ENCODE measurements at places on chromosomes 2 and 18.

GRCh38 chr2:214560618-214561190, 149.8 kb downstream of the VWC2L start:
- no peaks in the 10 kb centered on the region for H3K27me3 ChIP-seq
- H3K4me1 ChIP-seq = no peaks in the 10 kb centered on the region
- no peaks in the 10 kb centered on the region for H3K36me3 ChIP-seq
- no peak overlapping the region for H3K27ac ChIP-seq
- no peak overlapping the region for H3K4me3 ChIP-seq

- no peak for DNase-seq
- no peaks in the 10 kb centered on the region for H3K36me3 ChIP-seq
- H3K4me3 ChIP-seq = no peak overlapping the region
- H3K27ac ChIP-seq = no peak overlapping the region
- H3K4me1 ChIP-seq = no peaks in the 10 kb centered on the region
- no peaks in the 10 kb centered on the region for H3K27me3 ChIP-seq
Observed at GRCh38 chr2:40611196-40611595, 159.3 kb upstream of the SLC8A1 start.

- DNase-seq = no peak
- no peak overlapping the region for H3K4me3 ChIP-seq
- H3K27me3 ChIP-seq = peaks cover 11% of the 10 kb centered on the region
Observed at GRCh38 chr2:238169048-238169707, 10.4 kb downstream of the ERFE start.

- no peak for DNase-seq
- no peak overlapping the region for H3K4me3 ChIP-seq
- H3K4me1 ChIP-seq = peaks cover 3% of the 10 kb centered on the region
- peaks cover 19% of the 10 kb centered on the region for H3K27me3 ChIP-seq
Observed at GRCh38 chr2:206245265-206245672, 29.2 kb upstream of the ZDBF2 start.

- peaks cover 2% of the 10 kb centered on the region for H3K4me1 ChIP-seq
- H3K4me3 ChIP-seq = no peak overlapping the region
- H3K27ac ChIP-seq = no peak overlapping the region
- H3K36me3 ChIP-seq = no peaks in the 10 kb centered on the region
- no peak for DNase-seq
Observed at GRCh38 chr2:109058191-109058632, 69.2 kb upstream of the EDAR start.

DNA sequence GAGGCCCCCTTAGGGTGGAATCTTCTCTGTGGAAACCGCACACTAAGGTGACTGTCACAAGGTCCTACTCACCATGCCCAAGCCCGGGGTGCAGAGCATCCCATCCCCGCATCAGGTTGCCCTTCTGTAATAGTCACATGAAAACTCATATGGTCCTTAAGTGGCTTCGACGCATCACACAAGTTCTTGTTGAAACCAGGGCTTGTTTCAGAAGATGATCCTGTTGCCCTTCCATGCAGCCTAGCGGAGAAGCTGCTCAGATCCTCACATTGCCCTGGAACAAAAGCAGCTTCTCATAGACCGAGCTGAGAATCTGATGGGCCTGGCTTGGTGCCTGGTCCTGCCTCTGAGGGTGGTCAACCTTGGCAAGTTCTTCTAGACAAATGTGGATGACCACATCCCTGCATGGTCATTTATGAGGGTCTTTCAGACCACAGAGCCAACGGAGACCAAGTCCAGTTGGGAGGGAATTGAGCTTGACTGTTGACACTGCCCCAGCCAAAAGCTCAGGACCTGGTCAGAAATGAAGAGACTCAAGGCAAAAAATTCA, 54.1 kb downstream of the PDCL3 start:
- no peak overlapping the region for H3K27ac ChIP-seq
- H3K4me1 ChIP-seq = peaks cover 3% of the 10 kb centered on the region
- H3K4me3 ChIP-seq = no peak overlapping the region
- H3K36me3 ChIP-seq = peaks cover 3% of the 10 kb centered on the region

GRCh38 chr18:55073116-55073515, 113.9 kb upstream of the CCDC68 start:
- H3K4me1 ChIP-seq = no peaks in the 10 kb centered on the region
- no peaks in the 10 kb centered on the region for H3K27me3 ChIP-seq
- H3K4me3 ChIP-seq = no peak overlapping the region
- H3K36me3 ChIP-seq = no peaks in the 10 kb centered on the region

DNA sequence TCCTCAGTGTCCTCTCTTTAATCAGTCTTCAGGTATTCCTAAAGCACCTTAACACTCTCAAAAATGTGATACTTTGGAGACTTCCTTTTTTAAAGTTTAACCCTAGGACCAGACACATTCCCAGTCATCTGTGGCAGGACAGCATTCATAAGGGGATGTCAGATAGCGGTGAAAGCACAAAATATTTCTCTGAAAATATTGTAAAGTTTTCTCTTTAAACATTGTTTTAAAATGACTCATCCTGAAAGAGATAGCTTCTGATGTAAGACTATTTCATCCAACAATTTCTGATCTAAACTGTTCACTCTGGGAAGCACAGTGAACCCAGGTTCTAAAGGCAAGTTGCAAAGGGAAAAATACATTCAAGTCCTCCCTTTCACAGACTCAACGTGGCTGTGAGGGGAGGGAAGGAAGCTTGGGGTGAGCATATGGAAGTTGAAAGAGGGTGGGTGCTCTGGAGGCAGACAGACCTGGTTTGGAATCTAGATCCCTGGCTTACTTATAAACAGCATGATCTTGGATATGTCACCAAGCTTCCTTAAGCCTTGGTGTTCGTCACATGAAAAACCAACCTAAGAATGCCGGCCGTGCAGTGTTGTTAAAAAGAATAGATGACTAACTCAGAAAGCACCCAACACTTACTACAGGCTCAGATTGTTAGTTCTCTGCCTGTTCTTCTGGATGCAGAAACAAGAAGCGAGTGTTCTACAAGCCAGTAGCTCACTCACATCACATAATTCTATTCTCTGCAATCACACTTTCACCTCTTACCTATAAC, 12.1 kb downstream of the GALNT14 start:
- H3K36me3 ChIP-seq = no peaks in the 10 kb centered on the region
- peaks cover 4% of the 10 kb centered on the region for H3K27me3 ChIP-seq
- H3K27ac ChIP-seq = no peak overlapping the region
- H3K4me3 ChIP-seq = no peak overlapping the region
- H3K4me1 ChIP-seq = no peaks in the 10 kb centered on the region
- no peak for DNase-seq

DNA sequence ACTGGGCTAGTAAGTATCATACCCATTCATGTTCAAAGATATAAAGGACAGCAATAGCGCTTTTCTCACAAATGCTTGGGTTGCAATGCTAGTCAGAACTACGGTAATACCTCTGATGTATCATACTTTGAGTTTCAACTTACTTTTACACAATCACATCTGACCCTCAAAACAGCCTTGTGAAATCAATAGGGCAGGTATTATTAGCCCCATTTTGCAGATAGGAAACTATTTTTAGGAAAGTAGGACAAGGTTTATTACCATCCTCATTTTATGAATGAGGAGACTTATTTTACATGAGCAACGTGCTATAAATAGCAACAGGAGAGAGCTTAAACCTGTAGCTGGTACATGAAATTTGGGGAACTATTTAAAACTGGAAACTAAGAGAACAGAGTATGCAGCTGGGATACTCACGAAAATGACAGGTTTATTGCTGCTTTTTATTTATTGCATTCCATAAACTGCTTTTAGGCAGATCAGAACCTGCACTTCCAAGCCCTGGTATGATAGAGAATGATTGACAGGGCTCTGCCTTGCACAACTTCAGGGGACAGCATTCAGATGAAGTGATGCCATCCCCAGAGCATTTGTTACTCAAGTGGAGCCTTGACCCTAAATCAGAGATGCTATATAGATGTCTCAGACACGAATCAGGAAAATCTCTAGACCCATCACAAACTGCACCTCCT, 42.4 kb upstream of the PPM1B start:
- no peak overlapping the region for H3K4me3 ChIP-seq
- no peak for DNase-seq
- peaks cover 5% of the 10 kb centered on the region for H3K4me1 ChIP-seq
- no peak overlapping the region for H3K27ac ChIP-seq

All from activated naive CD8-positive, alpha-beta T cell treated with anti-CD3 and anti-CD28 coated beads, Interleukin-2, amount 10 ng/mL, durations not matched to agents 7 days and 5 days (primary cell).